Activated naive CD8-positive, alpha-beta T cell treated with anti-CD3 and anti-CD28 coated beads, Interleukin-2, amount 50 U/mL, for 16 hours (primary cell): ENCODE measurements at places on chromosomes 16 and 17.
A peak's percentile ranks its signal among the peaks of the same experiment; 100 is the strongest.

GRCh38 chr16:79001156-79001967 is 599.2 kb downstream of the MAF start:
- no peak for DNase-seq

DNA sequence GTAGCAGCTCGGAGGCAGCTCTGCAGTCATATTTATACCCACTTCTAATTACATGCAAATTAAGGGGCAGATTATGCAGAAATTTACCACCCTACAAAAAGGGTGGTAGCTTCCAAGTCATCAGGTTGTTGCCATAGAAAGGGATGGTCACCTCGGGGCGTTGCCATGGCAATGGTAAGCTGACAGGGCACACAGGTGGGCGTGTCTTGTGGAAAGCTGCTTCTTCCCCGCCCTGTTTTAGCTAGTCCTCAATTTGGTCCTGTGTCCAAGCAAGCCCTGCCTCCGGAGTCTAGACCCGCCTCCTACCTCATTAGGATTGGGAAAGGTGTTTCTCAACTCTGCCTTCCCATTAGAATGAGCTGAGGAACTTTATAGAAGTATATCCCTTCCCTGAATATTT is 98.7 kb downstream of the HS3ST2 start:
- no peak for DNase-seq

DNA sequence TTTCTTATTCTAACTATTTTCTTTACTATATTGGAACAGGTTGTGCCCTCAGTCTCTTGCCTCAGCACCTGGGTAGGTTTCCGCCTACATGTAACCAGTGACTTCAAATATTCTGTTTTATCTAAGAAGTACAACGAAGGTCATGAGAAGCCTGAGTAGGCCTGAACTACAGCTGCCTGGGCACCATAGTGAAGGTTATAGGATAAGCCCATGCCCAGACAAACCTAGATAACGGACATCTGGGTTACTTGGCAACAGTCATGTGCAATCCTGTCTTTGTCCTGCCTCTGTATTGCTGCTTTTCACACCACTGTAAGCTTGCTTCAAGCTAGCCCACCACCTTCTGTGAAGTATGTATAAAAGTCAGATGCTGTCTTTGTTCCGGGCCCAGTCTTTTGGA is 25.4 kb upstream of the ARL4D start:
- no peak for DNase-seq

DNA sequence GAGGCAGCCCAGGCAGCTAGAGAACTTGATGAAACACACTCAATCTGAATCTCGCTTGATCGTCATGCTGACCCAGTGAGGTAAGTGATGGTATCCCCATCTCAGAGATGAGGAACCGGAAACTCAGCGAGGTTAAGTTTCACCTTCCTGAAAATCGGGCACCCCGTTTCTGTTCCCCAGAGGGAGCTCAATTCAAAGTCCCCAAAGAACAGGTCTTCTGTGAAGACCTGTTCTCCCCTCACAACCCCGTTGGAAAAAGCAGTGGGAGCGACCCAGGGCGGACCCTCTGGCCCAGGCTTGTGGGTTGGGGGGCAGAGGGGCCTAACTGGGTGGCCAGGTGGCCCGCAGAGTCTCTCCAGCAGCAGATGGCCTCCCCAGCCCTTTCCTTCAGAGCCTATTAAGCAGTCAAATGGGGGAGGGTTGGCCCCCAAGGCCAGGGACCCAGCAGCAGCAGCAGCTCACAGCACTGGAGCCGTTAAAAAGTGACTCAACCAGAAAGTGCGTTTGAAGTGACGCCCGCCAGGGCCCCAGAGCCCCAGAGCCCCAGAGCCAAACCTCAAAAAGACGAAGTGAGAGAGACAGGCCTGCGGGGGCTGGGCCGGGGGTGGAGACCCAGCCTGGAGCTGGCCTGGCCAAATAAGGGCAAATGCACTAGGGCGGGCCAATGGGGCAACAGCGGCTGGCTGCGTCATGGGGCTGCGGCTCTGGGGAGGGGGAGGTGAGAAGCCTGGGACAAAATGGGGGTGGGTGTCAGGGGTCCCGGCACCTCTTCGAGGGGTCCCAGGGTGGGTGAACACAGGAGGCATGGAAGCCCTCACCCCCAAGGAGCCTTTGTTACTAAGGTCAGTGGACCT is 9.2 kb upstream of the TSPOAP1 start:
- DNase-seq = peak; percentile 87

DNA sequence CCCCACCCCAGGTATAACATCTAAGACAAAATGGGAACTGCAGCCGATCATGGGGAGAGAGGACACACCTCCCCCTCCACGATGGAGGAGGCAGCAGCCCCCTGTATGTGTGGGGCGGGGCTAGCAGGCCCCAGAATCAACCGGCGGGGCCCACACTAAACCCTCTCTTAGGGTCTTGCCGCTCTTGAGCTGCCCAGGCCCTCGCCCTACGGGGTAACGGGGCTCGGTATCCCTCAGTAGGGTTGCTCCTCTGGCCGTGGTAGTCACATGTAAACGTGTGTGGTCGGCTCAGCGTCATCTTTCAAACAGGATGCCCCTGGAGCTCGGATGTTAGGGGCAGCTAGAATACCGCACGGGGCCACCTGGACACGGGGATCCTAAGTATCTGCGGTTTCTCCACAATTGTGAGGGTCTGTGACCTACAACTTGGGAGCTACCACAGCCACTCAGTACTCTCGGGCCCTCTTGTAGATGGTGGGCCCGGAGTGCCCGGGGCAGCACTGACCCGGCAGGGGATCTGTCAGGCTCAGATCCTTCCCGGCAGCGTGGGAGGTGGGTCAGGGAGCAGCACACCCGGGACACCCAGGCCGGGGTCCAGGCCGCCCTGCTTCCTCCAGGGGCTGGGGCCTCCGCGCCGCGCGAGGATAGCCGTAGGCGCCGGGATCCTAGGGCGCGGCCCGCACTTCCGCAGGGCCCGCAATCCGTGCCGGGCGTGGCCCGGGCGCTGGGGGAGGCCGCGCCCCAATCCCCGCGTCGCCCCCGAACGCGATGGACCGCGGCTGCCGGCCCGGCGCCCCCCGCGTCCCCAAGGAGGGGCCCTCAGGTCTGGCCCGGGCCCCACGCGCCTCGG is 781 bp downstream of the ARHGDIA start:
- no peak for DNase-seq

DNA sequence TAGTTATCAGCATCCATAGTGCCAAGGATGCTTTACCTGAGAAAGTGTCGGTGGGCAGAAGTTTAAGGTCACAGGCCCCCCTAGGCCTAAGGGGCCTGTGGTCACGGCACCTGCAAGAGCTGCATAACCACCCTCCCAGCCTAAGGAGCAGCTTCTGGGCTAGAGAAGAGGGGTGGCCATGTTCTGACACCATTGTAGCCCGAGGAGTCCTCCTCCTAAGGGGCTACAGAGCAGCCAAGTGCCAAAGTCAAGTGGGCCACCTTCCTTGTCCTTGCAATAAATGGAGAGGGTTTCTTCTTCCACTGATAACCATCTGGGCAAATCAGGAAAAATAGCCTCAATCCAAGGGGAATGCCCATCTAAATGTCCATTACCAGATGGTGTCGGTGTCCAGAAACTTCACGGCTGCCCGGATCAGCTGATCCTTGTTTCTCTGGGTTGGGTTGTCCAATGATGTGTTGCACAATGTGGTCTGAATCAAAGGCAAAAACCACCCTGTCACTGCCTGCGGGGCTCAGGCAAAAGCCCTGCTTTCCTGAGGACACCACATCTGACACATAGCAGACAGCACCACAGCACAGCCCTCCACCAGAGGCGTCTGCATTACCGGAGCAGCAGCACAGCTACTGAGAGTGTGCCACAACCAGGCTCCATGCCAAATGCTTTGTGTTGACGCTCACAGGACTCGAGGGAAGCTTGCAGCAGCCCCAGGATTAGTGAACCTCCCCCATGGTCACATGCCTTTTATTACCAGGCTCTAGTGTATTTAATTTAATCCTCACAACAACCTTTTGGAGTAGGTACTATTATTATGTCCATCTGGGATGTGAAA is 12.8 kb downstream of the ATPAF2 start:
- no peak for DNase-seq

- DNase-seq = no peak
These were observed 20.3 kb downstream of the METRNL start for GRCh38 chr17:83099570-83100181.

GRCh38 chr16:1929105-1929504 is 10.9 kb upstream of the HS3ST6 start:
- DNase-seq = no peak

DNA sequence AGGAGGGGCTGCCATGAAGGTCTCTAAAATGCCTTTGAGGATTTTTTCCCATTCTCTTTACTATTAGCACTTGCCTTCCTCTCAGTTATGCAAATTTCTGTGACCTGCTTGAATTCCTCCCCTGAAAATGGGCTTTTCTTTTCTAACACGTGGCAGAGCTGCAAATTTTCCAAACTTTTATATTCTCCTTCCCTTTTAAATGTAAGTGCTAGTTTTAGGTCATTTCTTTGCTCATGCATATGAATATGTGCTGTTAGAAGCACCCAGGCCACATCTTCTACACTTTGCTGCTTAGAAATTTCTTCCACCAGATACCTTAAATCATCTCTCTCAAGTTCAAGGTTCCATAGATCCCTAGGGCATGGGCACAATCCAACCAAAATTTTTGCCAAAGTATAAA is 11.8 kb downstream of the CLEC10A start:
- DNase-seq = no peak

DNA sequence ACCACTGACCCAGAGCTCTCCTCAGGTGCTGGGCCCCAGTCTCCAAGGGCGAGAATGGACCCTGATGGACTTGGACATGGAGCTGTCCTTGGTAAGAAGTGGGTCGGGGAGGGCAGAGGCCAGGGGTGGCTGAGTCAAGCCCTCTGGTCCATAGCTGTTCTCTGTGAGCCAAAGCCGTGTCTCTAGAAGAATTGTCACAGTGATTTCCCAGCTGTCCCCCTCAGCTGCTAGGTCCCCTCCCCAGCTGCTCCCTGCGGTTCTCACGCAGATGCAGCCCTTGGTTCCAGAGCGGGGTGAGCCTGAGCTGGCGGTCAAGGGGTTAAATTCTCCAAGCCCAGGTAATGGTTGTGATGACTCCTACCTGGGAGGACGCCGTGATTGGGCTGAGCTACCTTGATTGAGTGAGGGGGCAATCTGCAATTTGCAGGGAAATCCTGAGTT is 1.3 kb upstream of the NOL3 start:
- DNase-seq = no peak

DNA sequence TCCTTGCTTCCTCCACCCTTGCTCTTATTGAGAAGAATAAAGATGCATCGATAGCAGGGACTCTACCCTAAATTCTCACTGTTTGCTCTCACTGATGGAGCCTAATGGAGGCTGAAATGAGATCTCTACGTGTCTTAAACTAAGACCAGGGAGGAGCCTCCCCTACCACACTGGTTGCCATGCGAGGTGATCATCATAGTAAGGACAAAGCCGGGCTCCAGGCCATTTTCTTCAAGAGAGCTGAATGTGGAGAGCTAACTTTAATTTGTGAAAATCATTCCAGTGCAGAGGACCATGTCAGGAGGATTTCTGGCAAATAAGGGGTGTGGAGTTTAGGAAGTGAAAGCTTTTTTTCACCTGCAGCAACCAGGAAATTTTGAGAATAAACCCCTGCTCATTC is 5.6 kb downstream of the CDH11 start:
- no peak for DNase-seq

GRCh38 chr16:675884-676564 is 553 bp downstream of the RHBDL1 start:
- no peak for DNase-seq
